Heart left ventricle (tissue), 16 donors: ENCODE measurements at places on chromosomes 13 and 19. TPM values are rescaled to one million over a fixed set of nuclear protein-coding genes. Genes with fewer than 3 reads are reported as not detected.

DNA sequence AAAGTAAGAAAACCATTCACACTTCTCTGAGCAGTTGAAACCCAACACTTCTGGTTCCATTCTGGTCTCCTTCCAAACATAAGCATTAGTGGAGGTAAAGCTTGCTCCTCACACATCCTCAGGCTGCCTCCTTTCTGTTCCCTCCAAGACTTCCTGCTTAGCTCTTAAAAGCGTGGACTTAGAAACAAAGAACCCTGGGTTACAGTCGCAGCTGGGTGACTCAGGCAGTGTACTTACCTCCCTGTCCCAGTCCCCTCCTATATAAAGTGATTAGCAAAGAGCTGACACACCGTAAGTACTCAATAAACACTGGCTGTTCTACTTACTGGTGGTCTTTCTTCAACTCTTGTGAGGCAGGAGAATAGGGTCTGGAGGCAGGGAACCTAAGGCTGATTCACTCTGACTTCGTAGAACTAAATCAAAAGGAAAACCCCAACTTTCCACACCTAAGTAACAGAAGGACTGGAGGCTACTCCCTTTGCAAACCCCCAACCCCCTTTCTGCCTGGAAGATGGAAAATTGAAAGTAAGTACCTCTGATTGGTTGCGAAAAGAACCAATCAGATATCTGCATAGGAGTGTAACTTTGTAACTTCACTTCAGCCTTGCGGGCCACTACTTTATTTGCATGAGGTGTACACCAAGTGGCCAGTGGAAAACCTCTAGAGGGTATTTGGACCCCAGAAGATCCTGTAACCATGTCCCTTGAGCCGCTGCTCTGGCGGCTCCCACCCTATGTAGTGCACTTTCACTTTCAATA lies 165.4 kb downstream of the SUCLA2 start:
- no peaks in the 10 kb centered on the region for H3K27me3 ChIP-seq
- H3K4me1 ChIP-seq = no peaks in the 10 kb centered on the region
- no peak overlapping the region for H3K4me3 ChIP-seq
- no peaks in the 10 kb centered on the region for H3K36me3 ChIP-seq

DNA sequence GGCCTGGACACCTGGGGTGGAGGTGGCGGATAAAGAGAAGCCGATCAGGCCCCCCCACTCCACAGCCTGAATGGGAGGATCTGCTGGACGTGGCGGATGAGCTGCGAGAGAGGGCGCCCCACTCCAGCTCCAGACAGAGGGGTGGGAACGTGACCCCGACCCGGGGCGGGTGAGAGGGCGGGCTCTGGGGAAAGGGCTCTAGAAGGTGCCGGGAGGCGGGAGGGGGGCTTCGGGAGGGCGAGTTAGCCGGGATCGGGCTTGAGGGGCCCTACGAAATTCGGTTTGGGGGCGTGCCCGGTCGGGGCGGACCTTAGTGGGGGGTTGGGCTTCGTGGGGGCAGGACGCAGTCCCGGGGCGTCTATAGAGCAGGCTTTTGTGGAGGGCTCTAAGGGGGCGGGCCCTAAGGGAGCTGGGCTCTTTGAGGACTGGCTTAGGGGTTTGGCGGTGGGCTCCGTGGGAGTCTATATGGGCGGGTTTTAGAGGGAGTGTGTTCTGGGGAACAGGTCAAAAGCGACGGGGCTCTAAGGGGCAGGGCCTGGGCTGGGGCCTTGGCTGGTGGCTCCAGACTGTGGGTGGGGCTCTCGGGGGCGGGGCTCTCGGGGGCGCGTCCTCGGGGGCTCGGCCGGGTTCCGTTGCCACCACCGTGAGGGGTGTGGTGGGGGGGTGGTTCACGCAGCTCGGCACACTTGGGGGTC lies 4.1 kb upstream of the NANOS3 start:
- H3K27ac ChIP-seq = no peak overlapping the region
- H3K4me3 ChIP-seq = peak overlapping the region; percentile 39
- peaks cover 3% of the 10 kb centered on the region for H3K4me1 ChIP-seq
- H3K27me3 ChIP-seq = no peaks in the 10 kb centered on the region

DNA sequence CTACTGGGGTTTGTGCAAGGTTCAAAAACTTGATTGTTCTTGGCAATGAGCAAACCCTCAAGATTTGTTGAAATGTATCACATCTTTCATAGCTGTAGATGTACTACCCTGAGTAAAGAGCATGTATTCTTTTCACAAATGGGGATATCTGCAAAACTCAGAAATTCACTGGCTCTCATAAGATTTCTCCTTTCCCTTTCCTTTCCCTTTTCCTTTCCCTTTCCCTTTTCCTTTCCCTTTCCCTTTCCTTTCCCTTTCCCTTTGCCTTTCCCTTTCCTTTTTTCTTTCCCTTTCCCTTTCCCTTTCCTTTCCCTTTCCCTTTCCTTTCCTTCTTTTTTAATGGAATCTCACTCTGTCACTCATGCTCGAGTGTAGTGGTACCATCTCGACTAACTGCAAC lies 69.1 kb downstream of the FNDC3A start:
- H3K36me3 ChIP-seq = no peaks in the 10 kb centered on the region
- H3K4me3 ChIP-seq = no peak overlapping the region
- no peaks in the 10 kb centered on the region for H3K4me1 ChIP-seq
- no peak for DNase-seq
- H3K27me3 ChIP-seq = no peaks in the 10 kb centered on the region

POLR2I gene
- total RNA-seq = 107 TPM

MAN2B1 gene
- total RNA-seq = 32.7 TPM

GRCh38 chr13:73074926-73075325 lies 16.1 kb downstream of the KLF5 start:
- no peaks in the 10 kb centered on the region for H3K27me3 ChIP-seq
- H3K4me3 ChIP-seq = no peak overlapping the region
- H3K4me1 ChIP-seq = peaks cover 3% of the 10 kb centered on the region
- H3K36me3 ChIP-seq = no peaks in the 10 kb centered on the region

GRCh38 chr19:42076380-42076944 lies 496 bp downstream of the ZNF574 start:
- no peak for DNase-seq
- H3K27me3 ChIP-seq = no peaks in the 10 kb centered on the region
- H3K27ac ChIP-seq = peak overlapping the region; percentile 91
- H3K36me3 ChIP-seq = peaks cover 30% of the 10 kb centered on the region
- H3K4me3 ChIP-seq = peak overlapping the region; percentile 82

ZNF563 gene
- 6.9 TPM for total RNA-seq

DNA sequence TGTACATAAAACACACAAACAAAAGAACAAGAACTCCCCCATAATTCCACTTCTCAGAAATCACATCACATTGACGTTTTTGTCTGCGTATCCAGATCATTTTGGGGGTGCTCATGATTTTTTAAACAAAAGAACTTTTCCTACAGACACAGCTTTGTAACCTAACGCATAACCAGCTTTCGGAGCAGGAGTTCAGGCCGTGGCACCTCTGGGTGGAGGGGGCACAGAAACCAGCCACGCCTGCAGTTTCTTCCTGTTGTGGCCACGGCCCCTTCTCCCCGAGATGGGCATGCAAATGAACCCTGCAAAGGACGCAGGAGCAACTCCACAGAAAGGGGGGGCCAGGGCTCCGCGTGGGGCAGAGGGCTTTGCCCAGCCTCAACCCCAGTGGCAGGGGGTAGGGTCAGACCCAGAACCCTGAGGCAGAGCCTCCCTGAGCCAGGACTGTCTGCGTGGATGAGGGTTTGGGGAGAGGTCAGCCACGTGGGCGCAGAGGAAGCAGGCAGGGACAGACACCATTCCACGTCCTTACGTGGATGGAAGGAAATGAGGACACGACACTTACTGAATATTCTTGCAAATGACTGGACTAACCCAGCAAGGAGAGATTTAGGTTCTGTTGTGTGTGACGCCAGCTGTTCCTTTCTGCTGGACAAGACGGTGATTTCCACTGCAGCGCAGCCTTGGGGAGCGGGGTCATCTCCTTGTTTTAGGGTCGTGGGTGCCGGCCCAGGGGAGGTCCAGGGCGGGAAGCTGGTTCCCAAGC lies 64.4 kb downstream of the RASA3 start:
- H3K4me3 ChIP-seq = no peak overlapping the region
- H3K36me3 ChIP-seq = peaks cover 8% of the 10 kb centered on the region
- DNase-seq = peak; percentile 70
- peak overlapping the region; percentile 35 for H3K27ac ChIP-seq

KHSRP gene
- total RNA-seq = 89.3 TPM

GRCh38 chr19:8585894-8586750 lies 8.9 kb upstream of the MYO1F start:
- no peaks in the 10 kb centered on the region for H3K27me3 ChIP-seq
- H3K4me3 ChIP-seq = no peak overlapping the region
- H3K27ac ChIP-seq = no peak overlapping the region
- no peaks in the 10 kb centered on the region for H3K36me3 ChIP-seq
- H3K4me1 ChIP-seq = no peaks in the 10 kb centered on the region

SLC17A7 gene
- 0.75 TPM for total RNA-seq

DNA sequence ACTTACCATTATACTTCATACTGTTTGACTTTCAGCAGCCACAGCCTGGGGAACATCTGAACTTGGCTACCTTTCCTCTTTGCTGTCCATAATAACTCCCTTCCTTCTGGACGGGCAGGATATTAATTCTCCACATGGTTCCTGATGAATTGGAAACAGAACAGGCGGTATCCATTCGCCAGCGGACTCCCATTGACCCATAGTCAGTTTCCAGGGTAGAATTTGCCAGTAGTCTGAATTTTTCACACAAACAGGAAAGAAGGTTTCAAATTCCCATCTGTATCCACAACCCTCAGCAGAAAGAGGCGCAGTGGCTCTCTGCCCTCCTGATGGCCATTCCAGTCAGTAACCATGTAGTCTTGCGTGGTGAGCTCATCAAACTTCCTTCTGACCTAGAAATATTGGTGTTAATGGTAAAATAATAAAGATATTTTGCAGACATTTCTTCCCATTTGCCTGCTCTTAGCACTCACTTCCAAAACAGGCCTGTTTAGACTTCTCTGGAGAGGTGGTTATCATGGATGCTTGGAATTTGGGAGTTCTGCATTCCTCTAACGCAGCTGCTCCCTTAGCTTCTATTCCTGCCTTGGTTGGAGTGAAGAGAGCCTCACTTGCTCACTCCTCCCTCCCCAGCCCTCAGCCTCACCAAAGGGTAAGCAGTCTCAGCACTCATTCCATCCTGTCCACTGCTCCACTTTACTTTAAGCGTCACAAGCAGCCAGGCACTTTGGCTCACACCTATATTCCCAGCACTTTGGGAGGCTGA lies 75.0 kb upstream of the OXGR1 start:
- H3K4me3 ChIP-seq = no peak overlapping the region
- H3K27ac ChIP-seq = no peak overlapping the region
- no peaks in the 10 kb centered on the region for H3K36me3 ChIP-seq

IGFL3 gene
- total RNA-seq = not detected

GADD45GIP1 gene
- 17.2 TPM for total RNA-seq

DNA sequence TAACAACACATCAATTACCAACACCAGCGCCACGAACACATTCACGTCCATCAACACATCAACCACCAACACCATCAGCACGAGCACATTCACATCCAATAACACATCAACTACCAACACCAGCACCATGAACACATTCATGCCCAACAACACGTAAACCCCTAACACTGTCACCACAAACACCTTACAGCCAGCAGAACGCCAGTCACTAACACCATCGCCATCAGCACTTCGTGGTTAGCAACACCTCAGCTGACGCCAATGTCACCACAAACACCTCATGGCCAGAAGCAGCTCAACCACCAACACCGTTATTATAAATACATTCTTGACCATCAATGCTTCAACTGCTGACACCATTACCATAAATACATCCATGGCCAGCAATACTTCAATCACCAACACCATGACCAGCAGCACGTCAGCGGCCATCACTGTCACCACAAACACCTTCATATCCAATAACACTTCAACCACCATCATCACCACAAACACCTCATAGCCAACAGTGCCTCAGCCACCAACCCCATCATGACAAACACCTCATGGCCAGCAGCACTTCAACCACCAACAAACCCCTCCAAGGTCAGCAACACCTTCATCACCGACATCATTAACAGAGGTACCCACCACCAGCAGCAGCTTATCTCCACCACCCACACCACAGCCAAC lies 9.4 kb downstream of the FCER2 start:
- no peak overlapping the region for H3K27ac ChIP-seq
- H3K4me1 ChIP-seq = no peaks in the 10 kb centered on the region
- DNase-seq = no peak
- no peaks in the 10 kb centered on the region for H3K36me3 ChIP-seq
- H3K27me3 ChIP-seq = peaks cover 17% of the 10 kb centered on the region

DNA sequence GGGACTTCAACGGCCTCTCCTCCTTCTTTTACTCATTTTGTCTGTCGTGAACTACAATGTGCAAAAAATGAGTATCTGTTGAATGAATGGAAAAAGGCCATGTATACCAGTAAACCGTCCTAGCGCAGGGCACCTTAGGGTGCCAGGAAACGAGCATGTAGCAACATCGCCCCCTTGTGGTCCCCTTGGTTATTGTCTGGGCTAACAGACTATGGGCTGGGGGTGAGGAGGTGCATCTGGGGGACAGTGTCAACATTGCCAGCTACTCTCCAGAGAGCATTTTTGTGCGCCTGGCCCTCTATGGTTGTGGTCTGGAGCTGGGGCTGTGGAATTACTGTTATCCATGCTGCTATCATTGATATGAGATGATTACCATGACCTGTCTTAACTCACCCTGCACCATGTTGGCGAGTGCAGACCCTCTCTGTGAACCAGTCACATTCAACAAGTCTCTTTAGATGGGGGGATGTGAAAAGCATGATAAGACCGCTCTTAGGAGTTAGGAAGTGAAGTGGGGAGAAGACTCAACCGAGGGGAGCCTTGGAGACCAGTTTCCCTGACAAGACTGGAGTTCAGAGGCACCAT lies 22.8 kb upstream of the SIGLEC11 start:
- peak; percentile 56 for DNase-seq
- peaks cover 73% of the 10 kb centered on the region for H3K36me3 ChIP-seq
- no peak overlapping the region for H3K27ac ChIP-seq
- no peak overlapping the region for H3K4me3 ChIP-seq

DNA sequence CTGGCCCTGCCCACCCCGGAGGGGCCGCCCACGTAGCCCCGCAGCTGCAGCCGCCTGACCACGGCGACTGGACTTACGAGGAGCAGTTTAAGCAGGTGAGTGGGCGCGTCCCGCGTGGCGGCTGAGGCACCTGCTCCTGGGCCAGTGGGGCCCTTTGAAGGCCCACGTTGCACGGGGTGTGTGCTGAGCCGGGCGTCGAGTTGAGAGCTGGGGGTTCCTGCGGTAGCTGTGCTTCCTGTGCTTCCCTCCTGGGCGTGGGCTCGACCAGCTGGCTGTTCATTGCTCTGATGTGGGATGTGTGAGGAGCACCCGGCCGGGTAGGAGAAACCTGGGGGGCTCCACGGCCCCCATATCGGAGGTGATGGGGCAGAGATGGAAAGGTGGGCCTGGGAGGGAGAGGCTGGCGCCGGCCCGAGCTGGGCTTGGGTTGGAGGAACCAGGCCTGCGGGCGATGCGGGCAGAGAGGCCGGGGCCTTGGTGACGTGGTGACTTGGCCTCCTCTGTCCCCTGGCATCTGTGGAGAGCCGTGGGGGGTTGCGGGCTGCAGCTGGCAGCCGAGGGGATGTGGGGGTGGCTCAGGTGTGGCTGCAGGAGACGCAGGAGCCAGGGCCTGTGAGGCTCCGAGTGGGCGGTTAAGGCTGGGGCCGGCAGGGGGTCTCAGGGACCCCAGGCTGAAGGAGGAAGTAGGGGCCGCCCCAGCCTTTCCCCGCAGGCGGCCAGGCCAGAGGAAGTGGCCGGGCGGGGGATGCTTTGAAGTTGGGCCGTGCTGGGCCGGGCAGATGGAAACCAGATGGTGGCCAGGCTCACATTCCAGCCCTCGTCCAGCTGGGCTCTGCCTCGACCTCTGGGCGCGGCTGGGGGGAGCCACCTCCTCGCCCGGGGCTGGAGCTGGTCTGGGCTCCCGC lies 7.1 kb downstream of the ARID3A start:
- peaks cover 40% of the 10 kb centered on the region for H3K4me1 ChIP-seq
- peak overlapping the region; percentile 5 for H3K27ac ChIP-seq
- H3K36me3 ChIP-seq = peaks cover 9% of the 10 kb centered on the region
